Esophagus mucosa (tissue), 1 donor: ENCODE measurements at places on chromosomes 2 and 18.
A peak's percentile ranks its signal among the peaks of the same experiment; 100 is the strongest.

GRCh38 chr18:6793455-6793854 lies 63.9 kb downstream of the ARHGAP28 start:
- ATAC-seq = no peak

GRCh38 chr2:165469417-165469816 lies at the start of gene CSRNP3:
Gene CSRNP3, plus strand, starts transcription at chr2:165469698. Its CDS starts 125,368 bp downstream, at chr2:165595066.
- ATAC-seq = peak; percentile 96

DNA sequence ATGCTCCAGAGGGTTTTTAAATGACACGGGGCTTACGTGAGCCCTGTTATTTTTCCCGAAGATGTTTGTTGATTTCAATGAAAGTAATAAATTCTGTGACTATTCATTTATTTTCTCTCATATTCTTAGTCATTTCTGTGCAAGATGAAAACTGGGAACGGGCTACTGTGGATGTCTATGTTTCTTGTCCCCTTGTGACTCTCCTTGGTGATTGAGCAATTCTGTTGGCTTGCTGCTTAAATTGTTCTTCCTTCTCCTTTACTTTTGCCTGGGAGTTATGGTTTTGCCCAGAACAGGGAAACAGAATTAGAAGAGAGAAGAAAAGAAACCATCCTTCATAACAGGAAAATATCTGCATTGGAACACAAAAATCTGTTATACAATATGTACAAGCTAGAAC lies 508.2 kb upstream of the DSEL start:
- no peak for ATAC-seq

DNA sequence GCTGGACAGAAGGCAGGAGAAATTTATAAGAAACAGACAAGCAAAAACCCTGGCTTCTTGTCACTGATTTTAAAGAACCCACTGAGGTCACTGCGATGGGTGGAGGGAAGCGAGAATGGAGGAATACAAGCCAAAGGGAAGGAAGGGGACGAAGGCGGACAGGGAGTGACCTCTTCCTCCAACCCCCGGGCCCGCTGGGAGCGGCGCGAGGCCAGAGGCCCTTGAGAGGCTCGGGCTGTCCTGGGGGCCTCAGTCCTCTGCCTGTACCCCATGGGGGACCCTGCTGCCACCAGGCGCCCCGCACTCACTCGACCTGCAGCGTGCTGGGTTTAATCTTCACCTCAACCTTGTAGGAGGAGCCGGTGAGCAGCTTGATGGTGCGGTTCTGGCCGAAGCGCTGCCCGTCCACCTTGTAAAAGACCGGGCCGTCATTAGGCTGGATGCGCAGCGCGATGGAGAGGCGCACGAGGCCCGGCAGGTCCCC lies 793 bp downstream of the CNRIP1 start:
- peak; percentile 33 for ATAC-seq
